Fibroblast of skin of abdomen (primary cell): ENCODE measurements at places on chromosomes 7 and 10.

DNA sequence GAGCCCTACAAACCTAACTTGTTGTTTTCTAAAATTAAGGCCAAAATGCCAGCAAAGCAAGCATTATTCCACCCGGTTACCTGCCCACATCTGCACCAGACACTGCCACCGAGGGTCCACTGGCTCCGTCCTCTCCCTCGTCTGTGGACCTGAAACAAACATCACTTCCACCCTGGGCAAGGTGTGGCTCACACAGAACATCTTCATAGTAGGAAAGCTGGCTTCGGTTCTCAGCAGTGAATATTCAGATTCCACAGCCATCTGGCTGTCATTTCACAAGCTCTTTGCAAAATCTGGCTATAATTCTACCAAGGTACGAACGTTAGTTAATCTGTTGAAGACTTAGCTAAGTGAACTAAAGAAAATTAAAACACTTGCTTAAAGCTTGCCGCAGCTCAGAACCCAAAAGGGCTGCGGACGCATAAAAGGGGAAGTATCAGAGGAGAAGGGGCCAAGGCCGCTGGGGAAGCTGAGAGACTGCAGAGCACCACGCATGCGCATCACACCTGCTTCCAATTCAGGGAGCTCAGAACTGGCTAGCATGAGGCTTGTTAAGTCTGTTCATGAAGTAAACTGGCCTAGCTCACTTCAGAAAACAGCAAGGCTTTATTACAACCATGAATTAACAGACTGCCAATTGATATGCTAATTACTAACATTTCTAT lies 46.1 kb downstream of the PTPRN2 start:
- no peak for DNase-seq

DNA sequence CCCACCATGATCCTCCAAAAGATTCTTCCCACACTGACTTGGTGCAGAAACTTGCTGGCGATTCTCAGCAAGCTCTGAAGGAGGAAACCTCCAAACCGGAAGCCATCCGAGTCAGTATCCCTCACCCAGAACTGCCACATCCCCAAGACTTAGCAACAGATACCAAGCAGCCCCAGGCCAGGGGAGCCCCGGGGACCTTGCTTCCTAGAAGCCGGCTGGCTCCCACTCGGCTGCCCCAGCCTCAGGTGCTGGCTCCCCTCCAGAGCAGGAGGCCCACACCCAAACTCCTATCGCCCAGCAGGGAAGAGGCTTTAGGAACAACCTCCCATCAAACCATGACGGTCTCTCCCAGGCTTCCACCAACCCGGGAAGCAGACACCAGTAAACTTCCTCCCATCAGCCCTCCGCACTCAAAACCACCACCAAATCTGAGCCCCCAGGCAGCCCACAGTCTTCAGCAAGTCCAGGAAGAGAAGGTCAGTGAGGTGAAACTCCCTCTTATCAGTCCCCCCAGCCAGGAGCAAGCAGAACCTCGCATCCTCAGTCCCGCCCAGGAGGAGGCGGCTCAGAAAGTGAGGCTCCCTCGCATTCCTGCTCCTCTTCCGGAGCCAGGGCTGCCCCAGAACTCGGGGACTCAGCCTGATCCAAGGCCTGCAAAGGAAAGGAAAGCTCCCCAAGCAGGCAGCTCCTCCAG lies 82.3 kb downstream of the LRGUK start:
- DNase-seq: no peak

- DNase-seq: no peak
These were observed 71.7 kb upstream of the KCND2 start for GRCh38 chr7:120201290-120201689.

GRCh38 chr10:113499806-113500205 lies 53.0 kb upstream of the HABP2 start:
- DNase-seq: no peak

GRCh38 chr10:63396133-63396761 lies 69.5 kb downstream of the JMJD1C start:
- peak; percentile 44 for DNase-seq

- no peak for DNase-seq
These were observed 32.2 kb downstream of the DNAJB12 start for GRCh38 chr10:72322280-72323058.

GRCh38 chr7:2012981-2013380 lies 219.8 kb downstream of the MAD1L1 start:
- peak; percentile 65 for DNase-seq

DNA sequence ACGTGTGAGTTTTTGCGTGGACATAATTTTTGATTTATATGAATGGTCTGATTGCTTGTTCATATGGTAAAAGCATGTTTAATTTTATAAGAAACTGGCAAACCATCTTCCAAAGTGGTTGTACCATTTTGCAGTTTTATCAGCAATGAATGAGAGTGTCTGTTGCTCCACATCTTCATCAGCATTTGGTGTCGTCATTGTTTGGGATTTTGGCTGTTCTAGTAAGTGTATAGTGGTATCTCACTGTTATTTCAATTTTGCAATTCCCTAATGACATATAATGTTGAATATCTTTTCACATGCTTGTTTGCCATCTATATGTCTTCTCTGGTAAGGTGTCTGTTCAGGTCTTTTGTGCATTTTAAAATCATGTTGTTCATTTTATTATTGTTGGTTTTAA lies 13.2 kb upstream of the PLCE1 start:
- no peak for DNase-seq

DNA sequence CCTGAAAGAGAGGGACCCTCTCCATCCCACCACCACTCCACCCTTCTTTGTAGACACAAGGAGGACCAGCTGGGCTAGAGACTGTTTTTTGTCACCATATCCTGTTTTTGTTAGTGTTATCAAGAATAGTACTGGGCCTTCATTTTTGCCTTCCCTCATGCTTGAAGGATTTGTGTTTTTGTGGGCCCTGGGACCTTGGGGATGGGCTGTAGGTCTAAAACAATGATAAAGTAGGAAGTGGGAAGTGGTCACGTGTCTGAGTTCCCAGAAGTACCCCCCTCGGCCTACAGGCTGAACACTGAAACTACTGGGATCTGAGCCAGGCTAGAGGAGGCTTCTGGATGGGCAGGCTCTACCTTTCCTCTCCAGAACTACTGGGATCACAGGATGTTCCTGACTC lies 8.9 kb downstream of the AGFG2 start:
- peak; percentile 33 for DNase-seq

- DNase-seq: no peak
These were observed 148.9 kb upstream of the PFKP start for GRCh38 chr10:2918489-2918888.

DNA sequence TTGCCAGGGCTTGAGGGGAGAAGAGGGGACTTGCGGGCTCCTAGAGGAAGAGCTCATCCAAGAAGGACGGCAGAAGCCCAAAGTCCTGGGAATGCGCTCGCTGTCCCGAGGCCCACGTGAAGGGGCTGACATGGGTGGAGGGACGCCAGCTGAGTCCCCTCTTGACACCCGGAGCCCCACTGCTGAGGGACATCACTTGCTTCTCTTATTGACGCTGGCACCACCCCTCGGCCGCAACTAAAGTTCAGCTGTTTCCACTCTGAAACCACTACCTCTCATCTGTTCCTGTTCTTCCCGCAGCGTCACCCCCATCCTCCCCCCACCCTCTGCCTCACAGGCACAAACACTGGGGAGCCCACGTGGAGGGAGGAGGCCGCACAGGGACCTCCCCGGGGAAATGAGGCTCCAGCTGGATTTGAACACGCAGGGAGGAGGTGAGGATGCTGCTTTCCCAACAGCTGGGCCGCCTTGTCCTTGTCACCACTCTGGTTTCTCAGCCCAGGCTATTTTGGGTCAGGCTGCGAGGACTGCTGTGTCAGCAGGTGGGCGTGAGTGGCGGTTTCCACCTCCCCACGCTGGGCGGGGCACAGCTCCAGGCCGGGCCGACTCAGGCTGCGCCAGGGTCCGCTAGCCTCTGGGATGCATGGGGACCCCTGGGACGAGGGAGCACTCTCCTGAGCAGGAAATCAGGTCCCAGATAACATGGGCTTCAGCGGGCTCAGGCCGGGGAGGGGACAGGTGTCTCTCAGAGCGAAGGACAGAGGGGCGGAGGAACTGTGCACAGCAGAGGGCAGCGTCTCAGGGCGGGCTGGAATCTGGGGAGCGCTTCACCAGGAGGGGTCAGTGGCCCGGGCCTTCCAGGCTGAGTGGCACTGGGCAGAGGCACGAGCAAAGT lies 156.3 kb downstream of the ZNF248 start:
- DNase-seq: no peak

DNA sequence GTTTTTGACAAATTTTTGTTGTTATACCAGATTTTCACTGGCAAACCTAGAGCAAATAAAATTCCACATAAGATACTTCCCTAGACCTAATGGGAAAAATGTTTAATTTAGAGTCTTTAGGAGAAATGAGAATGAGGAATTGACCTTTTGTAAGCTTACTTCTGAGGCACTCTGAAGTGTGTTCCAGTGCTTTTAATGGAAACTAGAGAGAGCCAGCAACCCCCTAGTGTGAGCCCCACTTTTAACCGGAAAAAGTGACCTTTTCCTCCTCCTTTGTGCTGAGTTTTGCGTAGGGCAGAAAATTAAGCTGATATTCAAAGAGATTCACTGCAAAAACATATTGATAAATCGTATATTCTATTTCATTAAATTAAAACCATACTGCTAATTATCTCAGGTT lies 5.2 kb downstream of the IKZF1 start:
- DNase-seq: no peak

DNA sequence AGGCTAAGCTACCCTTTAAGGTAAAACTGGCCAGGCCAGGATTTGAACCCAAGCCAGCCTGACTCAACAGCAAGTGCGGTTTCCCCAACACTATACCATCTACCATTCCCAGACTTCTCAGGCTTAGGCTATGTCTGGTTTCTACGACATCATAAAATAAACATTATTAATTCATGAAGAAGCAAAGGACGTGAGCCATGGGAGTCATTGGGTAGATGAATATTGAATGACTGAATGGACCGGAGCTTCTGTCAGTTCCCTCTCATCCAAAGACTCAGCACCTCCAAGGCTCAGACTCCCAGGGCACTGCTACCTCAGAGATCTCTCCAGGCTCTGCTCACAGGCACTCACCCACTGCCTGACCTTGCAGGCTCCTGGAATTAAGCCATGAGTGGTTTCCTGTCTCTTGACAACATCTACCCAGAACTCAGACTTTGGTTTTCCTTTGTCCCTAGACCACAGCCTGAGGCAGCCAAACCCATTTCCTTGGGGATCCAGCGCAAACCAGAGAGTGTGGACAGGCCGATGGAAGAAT lies 64.6 kb upstream of the STEAP1B start:
- DNase-seq: peak; percentile 86

DNA sequence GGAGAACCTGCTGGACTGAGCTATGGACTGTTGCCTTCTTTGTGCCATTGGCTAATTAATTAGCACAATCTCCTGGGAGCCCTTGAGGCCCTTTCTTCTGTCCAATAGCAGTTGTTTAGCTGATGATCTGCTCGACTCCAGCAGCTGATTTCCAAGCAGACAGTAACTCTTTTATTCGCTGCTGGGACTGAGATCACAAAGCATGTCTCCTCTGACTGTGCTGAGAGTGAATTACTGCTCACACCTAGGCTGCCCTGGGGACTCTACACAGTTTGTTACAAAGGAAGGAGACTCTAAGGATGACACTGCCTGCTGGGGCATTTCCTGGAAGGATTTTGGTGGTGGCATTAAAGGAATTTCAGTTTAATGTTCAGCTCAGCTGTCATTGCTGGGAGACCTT lies 31.4 kb downstream of the CASP7 start:
- no peak for DNase-seq

- peak; percentile 16 for DNase-seq
These were observed 28.9 kb downstream of the MGAM start for GRCh38 chr7:142024547-142024946.

DNA sequence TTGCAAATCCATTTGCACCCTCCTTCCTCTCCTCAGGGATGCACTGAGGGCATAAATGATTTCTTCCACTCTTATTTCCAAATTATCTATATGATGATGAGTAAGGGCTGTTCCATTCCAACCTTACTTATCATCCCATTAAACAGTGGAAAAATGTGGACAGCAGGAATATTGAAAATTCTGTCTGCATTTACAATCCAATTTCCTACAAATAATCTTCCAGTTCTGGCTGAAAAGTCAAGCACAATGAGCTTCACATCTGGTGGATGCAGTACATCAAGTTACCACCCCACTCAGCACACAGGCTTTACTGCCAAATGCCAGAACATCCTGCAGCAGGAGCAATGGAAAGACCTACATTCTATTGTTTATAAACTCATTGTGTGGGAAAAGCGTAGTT lies 345.0 kb upstream of the STEAP1 start:
- no peak for DNase-seq

DNA sequence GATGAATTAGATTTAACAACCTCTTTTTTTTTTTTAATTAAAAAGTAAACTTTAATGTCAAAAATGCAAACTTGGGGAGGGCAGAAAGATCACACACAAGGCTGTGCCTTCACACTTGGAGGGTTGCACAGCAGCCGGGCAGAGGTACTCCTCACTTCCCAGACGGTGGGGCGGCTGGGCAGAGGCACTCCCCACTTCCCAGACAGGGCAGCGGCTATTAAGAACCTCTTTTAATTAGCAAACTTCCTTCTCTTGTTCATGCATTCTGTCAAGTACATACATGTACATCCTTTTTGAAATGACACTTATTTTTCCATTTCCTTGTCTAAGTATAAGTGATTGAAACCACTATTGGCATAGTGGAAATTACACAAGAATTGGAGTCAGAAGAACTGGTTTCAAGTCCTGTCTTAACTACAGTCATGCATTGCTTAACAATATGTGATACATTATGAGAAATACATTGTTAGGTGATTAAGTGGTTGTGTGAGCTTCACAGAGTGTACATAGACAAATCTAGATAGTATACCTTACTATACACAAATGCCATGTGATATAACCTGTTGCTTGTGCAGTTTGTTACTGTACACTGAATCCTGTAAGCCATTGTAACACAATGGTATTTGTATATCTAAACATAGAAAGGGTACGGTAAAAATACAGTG lies 26.5 kb downstream of the BTRC start:
- DNase-seq: no peak

GRCh38 chr10:100878291-100878910 lies 34.4 kb upstream of the SLF2 start:
- peak; percentile 75 for DNase-seq

GRCh38 chr7:42198296-42198695 lies 38.7 kb downstream of the GLI3 start:
- DNase-seq: peak; percentile 30

- no peak for DNase-seq
These were observed 134.3 kb downstream of the PRKCQ start for GRCh38 chr10:6445671-6446316.

DNA sequence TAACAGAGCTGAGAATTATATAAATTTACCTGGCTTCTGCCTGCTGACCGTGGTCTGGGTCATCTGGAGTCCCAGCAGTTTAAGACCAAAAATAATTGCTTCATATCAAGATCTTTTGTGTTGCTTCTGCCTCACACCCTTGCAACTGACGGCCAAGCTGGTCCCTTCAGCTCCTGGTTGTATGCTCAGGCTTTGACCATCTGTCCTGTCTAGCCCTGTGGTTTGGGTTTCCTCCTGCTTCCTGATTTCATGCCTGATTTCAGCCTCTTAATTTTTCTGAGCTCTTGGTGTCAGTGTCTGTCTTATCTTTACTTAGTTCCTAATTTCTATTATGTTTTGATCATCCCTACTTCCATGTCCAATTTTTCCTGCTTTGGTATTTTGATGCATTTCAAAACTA lies 87.9 kb upstream of the PLXDC2 start:
- DNase-seq: no peak

- DNase-seq: no peak
These were observed 494.6 kb upstream of the GRM3 start for GRCh38 chr7:86149024-86149665.
